ENCODE measurements at places on chromosomes 1 and 21. TPM values are rescaled to one million over a fixed set of nuclear protein-coding genes. Genes with fewer than 3 reads are reported as not detected.

Gene FCRL6
- 1.1 TPM for total RNA-seq

DNA sequence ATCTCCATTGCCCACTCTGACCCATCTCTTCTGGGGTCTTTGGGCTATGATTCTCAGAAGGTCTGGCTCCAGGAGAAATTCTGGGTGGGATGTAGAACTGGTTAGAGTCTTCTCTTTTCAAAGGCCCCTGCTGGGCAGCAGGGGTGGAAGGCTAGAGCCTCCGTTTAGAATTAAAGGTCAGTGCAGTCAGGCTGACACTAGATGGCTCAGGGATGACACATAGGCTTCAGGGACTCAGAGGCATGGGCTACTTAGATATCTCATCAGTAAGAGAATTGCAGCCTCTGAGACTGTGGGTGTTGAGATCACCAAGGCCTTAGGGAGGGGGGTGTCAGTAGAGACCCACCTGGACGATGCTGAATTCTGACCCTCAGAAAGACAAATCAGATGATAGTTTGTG is 12.6 kb upstream of the PPM1J start:
- no peak for DNase-seq

GRCh38 chr1:27886744-27887143 is 14.4 kb downstream of the THEMIS2 start:
- no peak for DNase-seq

DNA sequence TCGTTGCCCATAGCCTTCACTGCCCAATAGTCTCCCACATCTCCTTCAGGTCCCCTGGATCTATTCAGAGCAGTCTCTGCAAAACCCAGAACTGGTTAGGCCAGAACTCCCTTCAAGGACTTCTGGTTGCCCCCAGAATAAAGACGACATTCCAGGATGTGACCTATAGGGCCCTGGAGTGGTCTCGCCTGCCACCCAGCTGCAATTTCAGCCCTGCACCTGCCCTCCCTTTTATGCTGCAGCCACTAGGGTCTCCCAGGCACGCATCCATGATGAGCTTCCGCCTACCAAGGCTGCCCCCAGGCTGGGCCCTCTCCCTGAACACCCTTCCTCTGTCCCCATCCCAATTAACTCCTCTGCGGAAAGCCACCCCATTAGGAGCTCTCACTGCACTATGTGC is 7.2 kb upstream of the TSPEAR start:
- no peak for DNase-seq
